ENCODE measurements at places on chromosomes 6 and 20. TPM values are rescaled to one million over a fixed set of nuclear protein-coding genes. Genes with fewer than 3 reads are reported as not detected.
A peak's percentile ranks its signal among the peaks of the same experiment; 100 is the strongest.

DNA sequence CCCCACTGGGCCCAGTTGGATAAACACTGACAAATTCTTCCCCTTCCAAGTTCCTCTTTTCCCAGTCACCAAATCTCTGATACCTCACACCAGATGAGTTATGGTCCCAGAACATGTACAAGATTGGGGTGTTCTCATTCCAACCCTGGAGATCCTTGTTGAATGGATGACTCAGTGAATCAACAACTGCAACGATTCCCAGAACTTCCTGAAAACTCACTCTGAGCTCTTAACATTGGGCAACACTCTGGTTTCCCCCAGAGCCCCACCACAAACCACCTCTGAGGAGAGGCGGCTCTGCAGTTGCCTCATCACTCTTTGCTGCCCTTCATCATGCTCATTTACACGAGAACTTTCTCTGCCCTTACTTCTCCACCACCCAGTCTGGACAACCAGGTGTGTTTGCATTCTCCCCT, 115.2 kb downstream of the MRPL14 start:
- DNase-seq = no peak

DNA sequence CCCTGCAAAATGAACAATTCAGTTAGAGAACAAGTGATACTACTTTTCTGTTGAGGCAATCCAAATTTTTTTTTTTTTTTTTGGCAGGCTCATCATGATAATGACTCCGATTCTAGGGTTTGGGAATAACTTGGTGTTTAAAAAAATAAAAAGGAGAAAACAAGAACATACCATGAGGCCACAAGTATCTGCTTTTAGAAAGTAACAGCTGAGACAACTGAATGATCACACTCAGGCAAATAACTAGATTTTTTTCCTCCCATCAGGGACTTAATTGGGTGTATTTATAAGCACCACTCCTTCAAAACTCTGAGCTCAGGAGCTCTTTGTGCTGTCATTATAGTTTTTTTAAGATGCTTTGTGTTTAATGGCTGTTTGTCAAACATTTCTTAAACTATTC, 29.6 kb downstream of the PAK5 start:
- no peak for DNase-seq

DNA sequence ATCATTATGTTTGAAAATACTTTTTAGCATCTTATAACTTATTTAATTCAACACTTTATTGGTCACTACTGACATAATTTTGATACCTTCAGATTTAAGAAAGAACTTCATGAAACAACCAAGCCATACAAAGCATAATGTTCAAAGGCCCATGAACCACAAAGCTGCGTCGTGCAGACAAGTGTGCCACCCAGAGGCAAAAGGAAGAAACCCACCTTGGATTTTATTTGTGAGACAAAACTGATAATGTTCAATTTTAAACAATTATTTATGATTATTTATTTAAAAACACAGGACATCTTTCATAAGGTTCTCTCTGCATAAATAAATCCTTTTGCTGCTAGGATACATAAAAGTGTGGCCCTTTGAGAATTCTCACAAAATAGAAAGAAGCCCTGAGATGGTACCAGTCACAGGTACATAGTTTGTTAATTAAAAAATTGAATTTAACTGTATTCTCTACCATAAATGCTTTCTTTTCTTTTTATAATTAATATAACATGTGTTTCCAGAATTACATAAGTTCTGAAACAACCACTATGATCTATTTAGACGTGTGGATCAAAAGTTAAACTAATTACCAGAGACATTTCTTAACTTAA, 143.7 kb downstream of the RALGAPA2 start:
- peak; percentile 73 for DNase-seq

GRCh38 chr20:24753130-24753529, 195.9 kb upstream of the CST7 start:
- DNase-seq = no peak

DNA sequence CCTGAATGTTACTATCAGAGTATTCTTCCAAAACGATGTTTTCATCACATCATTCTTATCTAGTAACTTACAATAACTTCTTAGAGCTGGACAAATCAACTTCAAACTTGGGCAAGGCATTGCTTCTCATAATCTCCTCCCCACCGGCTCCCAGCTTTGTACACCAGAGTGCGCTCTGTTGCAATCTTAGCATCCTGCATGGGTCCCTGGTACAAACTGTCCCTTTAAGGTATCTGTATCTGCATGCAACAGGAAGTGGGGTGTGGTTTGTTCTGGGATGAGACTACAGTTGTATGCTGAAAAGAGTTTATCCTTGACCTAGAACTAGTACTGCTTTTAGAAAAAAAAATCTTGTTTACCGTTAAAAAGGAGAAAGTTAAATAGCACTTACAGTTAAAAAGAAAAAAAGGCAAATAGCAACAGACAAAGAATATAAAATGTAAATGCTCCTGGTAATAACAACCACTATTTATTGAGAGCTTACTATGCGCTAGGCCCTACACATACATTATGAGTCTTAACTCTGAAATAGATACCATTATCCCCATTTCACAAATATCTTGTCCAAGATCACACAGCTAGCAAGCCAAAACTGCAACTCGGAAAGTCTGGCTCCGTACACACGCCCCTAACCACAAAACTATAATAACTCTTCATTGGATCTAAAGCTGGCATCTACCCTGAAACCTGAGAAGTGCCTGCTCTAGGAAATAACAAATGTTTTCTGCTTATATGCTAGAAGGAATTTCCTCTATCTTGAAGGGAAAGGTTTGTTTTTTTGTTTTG, 9.8 kb upstream of the HECA start:
- DNase-seq = peak; percentile 94

- no peak for DNase-seq
These were observed 293.5 kb downstream of the UTRN start for GRCh38 chr6:144578385-144579350.

- no peak for DNase-seq
These were observed 40.2 kb downstream of the SLC35F1 start for GRCh38 chr6:117947234-117947633.

- no peak for DNase-seq
These were observed 22.7 kb downstream of the LAMA4 start for GRCh38 chr6:112231594-112232060.

GRCh38 chr6:19128701-19129100, 708.5 kb upstream of the ID4 start:
- no peak for DNase-seq

GRCh38 chr20:58524814-58525213, 9.6 kb upstream of the APCDD1L start:
- DNase-seq = no peak

DNA sequence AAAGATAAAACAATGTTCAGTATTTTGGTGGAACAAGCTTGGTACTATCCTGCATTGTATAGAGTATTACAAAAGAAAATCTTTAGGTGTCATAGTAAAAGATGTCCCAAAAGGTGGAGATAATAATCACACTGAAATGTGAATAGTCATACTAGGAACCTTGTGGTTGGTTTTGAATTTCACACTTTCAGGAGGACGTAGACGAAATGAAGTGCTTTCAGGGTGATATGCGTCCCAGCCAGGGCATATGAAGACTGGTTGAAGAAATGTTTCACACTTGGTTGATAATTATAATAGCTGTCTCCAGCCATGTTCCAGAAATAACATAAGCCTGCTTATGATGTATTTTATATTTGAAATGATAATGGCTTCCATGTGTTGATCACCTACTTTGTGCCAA, 60.4 kb downstream of the SCAND1 start:
- peak; percentile 59 for DNase-seq

GRCh38 chr6:70390067-70390466, 23.2 kb upstream of the FAM135A start:
- no peak for DNase-seq

DNA sequence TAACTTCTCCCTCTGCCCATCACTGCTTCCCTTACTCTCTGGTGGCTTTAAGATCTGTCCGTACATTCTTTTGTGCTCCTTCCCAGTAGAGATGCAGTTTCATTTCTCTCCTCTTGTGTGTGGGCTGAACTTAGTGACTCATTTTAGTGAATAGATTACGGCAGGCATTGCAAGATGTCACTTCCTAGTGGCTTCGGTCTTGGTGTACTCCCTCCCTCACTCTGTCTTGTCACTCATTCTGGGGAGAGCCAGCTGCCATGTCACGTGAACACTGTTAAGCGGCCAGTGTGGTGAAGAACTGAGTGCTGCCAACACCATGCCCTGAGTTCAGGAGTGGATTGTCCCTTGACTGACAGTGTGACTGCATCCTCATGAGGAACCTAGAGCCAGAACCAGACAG, 115.9 kb downstream of the OTOR start:
- DNase-seq = no peak

GRCh38 chr6:14207448-14207847, 89.9 kb downstream of the CD83 start:
- no peak for DNase-seq

- DNase-seq = no peak
These were observed 26.2 kb upstream of the DCBLD1 start for GRCh38 chr6:117456250-117456649.

- no peak for DNase-seq
These were observed 108.2 kb upstream of the NFATC2 start for GRCh38 chr20:51650685-51651134.

DNA sequence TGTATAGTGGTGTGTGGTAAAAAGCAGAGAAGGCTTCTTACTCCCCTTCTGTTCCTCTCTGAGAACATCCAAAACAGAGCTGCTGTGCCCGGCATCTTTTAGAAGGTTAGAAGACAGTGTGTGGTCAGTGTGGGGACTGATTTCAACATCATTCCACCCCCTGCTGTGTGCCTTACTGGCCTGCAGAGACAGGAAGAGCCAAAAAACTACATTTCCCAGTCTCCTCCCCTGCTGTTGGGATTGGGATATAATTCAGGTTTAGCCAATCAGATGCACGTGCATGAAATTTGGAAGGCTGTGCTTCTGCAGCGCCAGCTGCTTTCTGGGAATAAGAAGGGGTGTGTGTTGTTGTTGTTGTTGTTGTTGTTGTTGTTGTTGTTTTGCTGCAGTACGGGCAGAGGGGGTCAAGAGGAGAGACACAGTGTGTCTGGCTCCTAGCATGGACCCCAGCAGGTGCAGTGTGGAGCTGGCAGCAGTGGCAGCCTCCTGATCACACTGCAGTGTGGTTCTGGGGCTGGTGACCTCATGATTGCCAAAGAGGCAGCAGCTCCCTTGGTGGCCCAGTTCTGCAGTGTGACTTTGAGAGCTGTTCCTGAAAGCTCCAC, 74.7 kb downstream of the MRPL14 start:
- DNase-seq = no peak

VSX1 gene
- not detected for total RNA-seq

PRSS35 gene
- total RNA-seq = not detected

ABHD16B gene
- not detected for total RNA-seq

ADAT2 gene
- total RNA-seq = 46.0 TPM

SEL1L2 gene
- total RNA-seq = not detected

FABP7 gene
- total RNA-seq = not detected

All from activated CD4-positive, alpha-beta T cell treated with anti-CD3 and anti-CD28 coated beads, Interleukin-2, amount 10 ng/mL, durations not matched to agents 24 days and 14 days (primary cell).